ENCODE measurements at places on chromosomes 5 and 9.
A peak's percentile ranks its signal among the peaks of the same experiment; 100 is the strongest.

- DNase-seq, result no peak
These were observed 14.8 kb upstream of the ABL1 start for GRCh38 chr9:130820135-130820738.

DNA sequence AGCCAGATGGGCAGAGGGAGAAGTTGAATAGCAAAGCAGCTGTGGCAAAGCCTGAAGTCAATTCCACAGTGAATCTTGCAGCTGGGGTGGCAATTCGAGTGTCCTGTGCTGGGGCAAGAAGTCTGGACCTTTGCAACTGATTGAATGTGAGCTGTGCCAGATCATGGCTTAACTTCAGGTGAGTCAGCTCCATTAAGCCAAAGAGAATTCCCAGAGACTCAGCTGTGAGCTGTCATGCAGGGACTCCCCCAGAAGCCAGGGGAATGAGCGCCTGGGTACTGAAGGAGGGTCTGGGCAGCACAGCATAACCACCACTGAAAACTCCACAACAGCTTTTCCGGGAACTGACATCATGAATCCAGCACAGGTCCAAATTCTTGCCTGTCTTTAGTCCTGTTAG is 153.5 kb upstream of the TRPC7 start:
- DNase-seq, result no peak

DNA sequence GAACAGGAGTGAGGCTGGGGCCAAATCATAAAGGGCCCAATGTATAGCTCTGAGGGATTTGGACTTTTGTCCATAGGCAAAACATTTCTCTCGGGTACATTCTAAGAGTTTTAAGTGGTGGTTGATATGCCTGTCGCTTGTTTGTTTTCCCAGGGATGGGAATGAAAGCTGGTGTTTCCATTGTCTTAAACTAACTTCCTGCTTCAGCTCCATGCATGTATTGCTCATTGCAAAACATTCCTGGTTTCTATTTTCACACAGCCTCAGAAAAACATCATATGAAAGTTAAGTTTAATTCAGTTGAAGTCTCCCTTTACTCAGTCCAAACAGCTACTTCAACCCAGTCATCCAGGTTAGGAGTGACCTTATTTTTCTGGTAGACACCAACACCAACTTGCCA is 235.0 kb downstream of the ACTL7B start:
- DNase-seq, result no peak

- no peak for DNase-seq
These were observed 169.9 kb downstream of the NNT start for GRCh38 chr5:43772764-43773477.

GRCh38 chr9:107945493-107945892 is 455.9 kb upstream of the KLF4 start:
- no peak for DNase-seq

GRCh38 chr5:80784451-80784850 is 129.7 kb upstream of the DHFR start:
- no peak for DNase-seq

DNA sequence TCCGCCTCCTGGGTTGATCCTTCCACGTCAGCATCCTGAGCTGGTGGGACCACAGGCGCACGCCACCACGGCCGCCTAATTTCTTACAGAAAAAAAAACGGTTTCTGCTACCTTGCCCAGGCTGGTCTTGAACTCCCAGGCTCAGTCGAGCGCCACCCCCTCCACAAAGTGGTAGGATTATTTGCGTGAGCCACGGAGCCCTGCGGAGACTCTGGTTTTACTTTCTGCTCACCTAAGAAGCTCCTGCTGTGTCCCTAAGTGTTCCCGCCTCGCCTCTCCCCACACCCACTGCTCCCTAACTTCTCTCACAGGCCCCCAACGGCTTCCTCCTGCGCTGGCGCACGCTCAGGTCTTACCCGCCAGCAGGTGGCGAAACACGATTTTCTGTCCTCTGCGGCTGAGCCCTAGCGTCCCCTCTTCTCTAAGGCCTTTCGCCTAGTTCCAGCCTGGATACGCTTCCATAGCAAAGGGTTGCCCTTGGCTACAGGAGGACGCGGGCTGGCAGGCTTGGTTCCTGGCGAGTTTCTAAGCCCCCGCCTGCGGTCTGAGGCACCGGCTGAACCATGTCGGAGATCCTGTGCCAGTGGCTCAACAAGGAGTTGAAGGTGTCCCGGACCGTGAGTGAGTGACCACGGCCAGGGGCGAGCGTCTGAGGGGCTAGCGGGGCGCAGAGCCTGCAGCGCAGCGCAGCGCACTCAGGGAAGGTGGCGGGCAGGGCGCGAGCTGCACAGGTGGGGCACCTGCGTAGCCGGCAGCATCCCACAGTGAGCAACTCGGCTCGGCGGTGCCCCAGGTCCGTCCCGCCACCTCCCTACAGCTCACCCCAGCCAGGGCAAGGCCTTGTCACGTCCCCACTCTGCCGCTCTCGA is at the start of gene SPEF2:
TSS of gene SPEF2 (plus strand) at position 429 of the 869 bp plus-strand sequence. CDS start at position 564, 135 bp downstream.
- DNase-seq, result peak; percentile 70

DNA sequence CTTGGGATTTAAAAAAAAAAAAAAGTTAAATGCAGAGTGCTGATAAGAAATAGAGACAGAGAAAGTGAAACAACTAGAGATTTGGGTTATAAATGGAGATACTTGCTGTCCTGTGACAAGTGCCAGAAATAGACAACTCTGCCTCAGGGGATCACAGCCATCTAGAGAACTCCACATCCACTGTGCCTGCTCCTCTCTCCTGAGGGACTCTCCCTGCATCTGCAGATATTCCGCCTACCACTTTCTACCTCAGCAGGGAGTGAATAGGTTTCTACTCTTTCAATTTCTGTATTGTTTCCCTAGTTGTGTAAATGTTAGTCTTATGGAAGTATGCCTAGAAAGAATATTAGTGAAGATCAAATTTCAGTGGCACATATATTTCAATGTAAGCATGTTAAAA is 307.2 kb downstream of the HTR1A start:
- no peak for DNase-seq

DNA sequence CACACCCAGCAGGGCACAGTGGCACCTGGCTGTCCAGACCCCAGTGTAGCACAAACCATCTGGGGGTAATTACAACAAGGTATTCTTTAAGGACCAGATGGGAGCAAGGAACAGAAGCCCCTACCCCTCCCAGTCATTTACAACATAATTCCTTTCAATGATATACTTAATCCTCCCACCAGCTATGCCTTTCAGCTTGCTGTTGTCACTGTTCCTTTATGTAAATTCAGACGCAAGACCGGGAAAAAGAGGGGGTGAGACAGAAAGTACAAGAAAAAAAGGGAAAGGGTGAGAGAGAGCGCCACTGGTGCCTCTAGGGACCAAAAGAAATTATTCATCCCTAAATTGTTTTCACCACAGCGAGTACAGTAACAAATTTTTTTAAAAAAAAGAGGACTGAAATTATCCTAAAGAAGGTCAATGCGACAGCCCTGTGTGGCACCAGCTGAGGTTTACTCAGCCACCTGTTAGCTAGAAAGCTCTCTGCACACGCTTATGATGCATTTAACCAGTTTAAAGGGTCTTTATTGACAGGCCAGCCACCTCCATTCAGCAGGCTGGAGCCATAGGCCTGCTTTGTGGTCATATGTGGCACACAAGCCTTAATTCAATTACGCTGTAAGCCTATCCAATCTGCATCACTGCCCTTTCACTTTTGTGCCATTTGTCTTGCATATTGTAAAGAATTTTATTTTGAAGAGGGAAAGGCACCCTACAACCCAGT is 210.2 kb upstream of the ISL1 start:
- DNase-seq, result no peak

GRCh38 chr9:17488662-17489061 is 90.2 kb upstream of the SH3GL2 start:
- no peak for DNase-seq

DNA sequence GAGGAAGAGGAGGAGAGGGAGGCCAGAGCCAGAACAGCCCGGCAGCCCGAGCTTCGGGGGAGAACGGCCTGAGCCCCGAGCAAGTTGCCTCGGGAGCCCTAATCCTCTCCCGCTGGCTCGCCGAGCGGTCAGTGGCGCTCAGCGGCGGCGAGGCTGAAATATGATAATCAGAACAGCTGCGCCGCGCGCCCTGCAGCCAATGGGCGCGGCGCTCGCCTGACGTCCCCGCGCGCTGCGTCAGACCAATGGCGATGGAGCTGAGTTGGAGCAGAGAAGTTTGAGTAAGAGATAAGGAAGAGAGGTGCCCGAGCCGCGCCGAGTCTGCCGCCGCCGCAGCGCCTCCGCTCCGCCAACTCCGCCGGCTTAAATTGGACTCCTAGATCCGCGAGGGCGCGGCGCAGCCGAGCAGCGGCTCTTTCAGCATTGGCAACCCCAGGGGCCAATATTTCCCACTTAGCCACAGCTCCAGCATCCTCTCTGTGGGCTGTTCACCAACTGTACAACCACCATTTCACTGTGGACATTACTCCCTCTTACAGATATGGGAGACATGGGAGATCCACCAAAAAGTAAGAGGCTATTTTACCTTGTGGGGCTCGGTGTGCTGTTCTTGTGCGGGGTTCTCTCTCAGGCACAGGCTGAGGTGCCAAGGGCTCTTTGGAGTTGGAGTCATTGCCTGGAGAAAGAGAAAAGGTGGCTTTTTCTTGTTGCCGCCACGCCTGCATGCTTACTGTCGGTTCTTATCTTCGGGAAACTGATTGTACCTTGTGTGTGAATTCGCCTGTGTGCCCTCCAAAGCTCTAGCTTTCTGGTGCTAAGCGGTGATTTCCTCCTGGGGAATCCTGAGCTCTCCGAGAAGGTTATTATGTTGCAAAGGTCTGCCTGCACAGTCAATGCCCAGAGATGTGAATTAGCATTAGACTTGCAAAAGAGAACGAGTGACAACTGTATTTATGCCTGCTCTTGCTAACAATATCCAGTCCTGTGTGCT is at the start of gene ISL1:
TSS of gene ISL1 (plus strand) at position 318 of the 991 bp plus-strand sequence. CDS start at position 542, 224 bp downstream.
- no peak for DNase-seq

- no peak for DNase-seq
These were observed 203.7 kb downstream of the COMMD10 start for GRCh38 chr5:116288524-116288923.

DNA sequence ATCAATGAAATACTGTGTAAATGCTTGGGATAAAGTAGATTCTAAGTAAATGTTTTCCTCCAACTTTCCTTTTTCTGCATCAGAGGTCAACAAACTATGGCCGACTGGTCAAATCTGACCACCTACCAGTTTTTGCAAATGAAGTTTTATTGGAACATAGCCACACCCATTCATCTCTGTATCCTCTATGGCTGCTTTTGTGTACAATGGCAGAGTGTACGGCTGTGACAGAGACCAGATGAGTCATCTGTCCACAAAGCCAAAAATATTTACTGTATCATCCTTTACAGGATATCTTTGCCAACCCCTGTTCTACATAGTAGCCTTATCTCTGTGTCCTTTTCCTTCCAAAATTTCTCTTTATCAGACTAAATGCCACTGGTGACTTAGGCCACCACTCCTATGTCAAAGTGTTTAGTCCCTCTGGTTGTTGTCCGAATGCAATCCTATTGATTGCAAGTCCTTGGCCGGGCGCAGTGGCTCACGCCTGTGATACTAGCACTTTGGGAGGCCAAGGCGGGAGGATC is 218.4 kb upstream of the KLF4 start:
- no peak for DNase-seq

GRCh38 chr5:38105231-38105570 is 153.2 kb upstream of the EGFLAM start:
- DNase-seq, result no peak

DNA sequence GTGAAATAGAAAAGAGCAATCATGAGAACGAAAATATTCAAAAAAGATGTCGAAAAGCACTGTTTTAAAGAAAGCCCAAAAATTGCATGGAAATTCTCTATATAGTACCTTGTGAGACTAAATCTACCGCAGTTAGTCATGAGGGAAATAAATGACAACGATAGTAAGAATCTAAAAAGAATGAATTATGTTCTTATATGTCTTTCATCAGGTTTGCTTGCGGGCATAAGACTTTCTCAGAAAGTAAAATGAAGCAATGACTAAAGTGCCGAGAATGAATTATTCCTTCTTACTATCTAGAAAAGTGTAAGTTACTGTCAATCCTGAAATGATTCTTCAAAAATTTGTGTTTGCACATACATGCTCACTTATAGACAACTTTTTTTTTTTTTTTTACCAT is 26.4 kb downstream of the PTPRD start:
- DNase-seq, result no peak

GRCh38 chr9:81980568-81980967 is 8.0 kb upstream of the SPATA31D1 start:
- no peak for DNase-seq

DNA sequence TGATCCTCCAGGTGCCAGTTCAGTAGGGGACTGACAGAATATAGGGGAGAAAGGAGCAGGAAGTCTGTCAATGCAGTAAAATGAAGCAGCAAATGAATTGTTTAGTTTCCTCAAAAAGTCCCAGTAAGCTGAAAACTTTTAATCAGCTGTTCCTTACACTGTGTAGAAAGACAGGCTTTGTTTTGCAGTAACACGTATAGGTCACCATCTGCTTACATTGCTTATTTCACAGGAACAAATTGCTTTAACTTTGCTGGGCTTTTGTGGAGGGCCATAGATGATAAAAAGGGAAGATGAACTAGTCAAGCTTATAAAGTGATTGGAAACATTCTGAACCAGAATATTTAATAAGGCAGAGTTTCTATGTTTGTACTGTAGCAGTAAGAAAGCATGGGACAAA is 331.3 kb upstream of the RFX3 start:
- DNase-seq, result no peak

Measured in brain pericyte (primary cell).